ENCODE measurements at places on chromosomes 11 and 22.

- DNase-seq, result no peak
Observed at GRCh38 chr11:17521106-17521900, 22.9 kb downstream of the USH1C start.

DNA sequence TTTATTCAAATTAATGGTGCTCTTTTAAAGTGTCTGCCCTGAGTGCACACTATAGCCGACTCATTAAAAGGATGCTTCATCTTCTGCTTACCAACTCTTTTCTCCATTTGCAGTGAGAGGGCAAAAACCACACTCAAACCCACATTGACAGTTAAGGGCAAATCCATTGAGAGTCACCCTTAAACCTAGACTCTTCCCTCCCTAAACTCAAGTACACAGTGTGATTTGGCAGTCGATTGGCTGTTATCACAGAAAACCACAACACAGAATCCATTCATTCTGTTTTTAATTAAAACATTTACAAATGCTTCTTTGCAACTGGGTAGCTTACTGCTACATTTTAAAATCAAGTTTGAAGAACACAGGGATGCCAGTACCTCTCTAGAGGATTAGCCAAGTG lies 120.0 kb downstream of the CADM1 start:
- DNase-seq, result no peak

DNA sequence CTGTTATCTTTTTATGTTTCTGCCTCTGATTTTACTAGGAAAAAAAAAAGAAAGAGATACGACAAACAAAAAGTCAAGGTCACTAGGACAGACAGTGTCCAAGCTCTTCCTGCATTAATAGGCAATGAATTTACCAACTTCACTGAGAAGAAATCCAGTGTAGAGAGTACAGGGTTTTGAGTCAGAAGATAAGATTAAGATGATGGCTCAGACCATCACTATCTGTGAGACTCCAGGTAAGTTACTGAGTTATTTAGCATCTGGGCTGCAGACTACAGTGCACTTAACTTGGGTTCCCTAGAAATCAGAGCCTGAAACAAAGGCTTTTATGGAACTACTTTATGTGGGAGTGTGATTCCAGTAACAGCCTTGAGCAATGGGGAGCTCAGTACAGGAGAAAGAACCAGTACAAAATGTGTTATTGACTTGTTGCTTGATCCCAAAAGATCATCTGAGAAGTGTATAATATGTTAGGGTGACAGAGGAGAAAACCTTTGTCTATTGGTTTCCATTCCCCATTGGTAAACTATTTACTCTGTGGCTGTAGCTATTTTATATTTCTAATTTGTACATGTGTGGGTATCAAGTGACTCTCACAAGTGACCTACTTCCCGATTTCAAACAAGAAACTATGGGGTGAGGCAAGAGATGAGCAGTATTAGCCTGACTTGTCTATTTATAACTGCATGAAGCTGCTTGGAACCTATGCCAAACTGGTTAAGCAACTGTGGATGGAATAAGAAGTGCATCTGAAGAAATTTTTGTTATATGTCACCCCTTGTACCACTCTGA lies 395.8 kb downstream of the RAB38 start:
- DNase-seq, result no peak

GRCh38 chr11:66957971-66958231 lies 282 bp downstream of the PC start:
- no peak for DNase-seq

DNA sequence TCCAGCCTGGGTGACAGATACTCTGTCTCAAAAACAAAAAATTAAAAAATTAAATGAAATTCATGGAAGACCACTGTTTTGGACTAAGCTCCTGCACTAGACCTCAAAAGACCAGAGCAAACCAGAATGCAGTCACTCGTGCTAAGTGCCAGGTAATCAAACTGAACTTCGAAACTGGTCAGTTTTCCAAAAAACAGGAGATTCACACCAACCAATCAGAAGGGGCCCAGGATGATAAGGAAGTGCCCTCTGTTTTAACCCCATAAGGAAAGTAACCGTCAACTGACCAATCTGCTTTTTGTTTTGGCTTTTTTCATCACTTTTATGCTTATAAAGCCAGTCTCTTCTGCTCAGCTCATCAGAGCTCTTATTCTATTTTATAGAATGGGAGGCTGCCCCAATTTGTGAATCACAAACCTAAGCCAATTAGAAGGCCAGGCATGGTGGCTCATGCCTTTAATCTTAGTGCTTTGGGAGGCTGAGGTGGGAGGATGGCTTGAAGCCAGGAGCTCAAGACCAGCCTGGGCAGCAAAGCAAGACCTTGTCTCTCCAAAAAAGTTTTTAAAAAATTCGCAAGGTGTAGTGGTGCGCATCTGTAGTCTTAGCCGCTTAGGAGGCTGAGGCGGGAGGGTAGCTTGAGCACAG lies 10.1 kb upstream of the TOP3B start:
- DNase-seq, result no peak

DNA sequence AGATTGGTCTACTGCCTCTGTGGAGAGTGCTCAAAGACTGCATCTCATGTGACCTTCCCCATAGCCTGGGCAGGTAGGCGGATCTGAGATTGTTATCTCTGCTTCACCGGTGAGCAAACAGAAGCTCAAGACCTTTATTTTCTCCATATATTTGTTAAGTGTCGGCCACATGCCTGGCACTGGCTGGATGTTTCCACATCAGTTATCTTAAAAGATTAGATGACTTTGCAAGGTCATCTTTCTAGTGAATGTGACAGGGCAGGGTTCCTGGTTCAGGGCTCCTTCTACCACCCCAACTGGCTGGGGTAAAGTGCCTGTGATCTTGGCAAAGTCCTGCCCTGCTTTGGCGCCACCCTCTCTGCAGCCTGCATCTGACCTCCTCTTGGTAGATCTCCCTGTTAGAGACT lies 125.0 kb downstream of the CCDC81 start:
- DNase-seq, result no peak

GRCh38 chr11:65536412-65537295 lies 11.8 kb downstream of the SCYL1 start:
- DNase-seq, result no peak

GRCh38 chr11:66338276-66339161 lies 2.3 kb upstream of the RIN1 start:
- no peak for DNase-seq

DNA sequence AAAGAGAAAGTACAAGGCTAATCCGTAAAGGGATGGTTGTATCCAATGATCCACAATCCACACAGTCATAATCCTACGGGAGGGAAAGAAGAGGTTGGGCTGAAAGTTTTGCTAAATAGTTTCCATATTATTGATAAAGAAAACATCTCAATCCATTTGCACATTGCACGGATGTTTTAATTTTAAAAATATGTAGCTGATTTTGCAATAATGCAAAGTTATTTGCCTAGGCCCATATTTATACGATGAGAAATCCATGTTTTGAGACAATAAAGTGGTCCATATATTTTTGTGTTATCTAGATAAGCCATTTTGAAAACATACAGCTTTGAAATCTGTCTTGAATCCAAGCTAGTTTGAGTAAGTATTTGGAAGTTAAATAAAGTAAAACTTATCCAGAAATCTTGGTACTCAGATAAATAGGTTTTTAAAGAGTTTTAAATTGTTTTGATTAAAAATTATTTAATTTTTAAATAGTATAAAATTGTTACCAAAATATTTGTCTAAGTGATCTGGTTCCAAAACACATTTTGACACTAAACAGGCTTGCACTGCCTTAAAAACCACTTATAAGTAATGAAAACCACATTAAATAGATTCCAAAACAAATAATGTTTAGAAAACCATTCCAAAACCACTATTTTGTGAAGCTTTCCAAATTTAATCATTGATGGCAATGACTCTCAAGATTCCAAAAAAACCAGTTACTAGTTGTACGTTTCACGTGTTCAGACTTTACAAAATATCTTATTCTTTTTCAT lies 38.2 kb upstream of the PAMR1 start:
- no peak for DNase-seq

DNA sequence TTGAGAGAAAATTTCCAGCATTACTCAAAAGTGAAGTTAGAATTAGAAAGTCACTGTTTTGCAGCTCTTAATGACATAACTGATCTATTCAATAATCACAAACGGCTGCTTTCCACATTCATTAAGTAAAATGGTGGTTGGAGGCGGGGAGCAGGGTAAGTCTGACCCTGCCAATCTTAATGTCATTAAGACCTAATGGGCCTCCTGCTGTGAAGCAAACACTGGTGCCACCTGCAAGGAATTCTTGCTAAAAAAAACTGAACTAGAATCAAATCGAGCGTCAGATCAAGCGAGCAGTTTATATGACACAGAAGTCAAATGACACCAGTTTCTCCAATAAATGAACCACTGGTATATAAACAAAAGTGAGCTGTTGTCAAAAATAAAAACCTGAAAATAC lies 351.5 kb downstream of the BRD1 start:
- no peak for DNase-seq

DNA sequence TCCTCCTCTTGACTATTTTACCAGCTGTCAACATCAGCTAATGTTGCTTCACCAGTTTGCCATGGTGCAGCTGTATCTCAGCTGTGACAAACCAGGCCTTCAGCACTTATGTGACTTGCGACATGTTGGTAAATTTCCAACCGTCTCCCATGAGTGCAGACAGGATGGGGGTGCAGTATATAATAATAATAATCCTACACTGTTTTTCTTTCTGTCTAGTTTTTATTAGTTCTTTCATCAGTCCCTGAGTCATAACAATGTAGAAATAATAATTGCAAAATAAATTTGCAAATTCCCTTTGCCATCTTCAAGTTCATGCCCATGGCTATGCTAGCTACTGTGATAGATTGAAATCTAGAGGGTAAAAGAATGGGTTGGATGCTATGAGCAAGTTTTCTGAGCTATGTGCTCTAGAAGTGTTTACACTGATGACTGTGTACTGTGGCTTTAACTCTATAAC lies 4.9 kb downstream of the MMP13 start:
- DNase-seq, result no peak

DNA sequence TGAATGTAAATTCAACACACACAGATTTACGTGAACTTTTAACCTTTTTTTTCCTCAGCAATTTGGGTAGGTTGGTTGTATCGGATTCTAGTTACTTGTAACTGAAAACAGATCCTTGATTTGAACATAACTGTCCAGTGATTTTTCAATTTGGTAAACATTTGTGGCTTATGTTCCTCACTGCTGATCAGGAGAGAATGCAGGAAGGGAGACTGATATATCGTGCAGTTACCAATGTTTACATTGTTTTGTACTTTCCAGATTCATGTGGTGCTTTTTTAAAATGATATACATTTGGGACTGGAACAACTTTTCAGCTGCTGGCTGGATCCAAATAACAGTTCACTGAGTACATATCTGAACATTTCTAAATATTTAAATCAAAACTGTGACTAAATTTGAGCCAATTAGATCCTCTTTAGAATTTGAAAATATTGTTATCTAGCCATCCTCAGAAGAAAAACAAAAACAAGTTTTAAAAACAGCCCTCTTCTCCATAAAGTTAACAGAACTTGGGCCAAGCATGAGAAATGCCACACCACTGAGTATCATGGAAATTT lies 84.3 kb upstream of the MTMR2 start:
- DNase-seq, result no peak

DNA sequence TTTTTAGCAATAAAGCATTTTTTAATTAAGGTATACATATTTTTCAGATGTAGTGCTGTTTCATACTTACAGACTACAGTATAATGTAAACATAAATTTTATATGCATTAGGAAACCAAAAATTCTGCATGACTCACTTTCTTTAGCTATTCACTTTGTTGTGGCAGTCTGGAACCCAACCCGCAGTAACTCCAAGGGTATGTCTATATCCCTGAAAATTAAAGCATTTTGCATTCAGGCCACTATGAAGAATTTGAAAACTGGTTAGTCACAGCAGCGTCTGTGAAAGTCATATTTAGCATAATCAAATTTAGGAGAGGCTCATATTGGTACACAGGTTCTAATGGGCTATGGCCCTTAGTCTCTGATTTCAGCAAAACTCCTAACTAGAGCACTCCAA lies 46.8 kb downstream of the BBOX1 start:
- DNase-seq, result no peak

DNA sequence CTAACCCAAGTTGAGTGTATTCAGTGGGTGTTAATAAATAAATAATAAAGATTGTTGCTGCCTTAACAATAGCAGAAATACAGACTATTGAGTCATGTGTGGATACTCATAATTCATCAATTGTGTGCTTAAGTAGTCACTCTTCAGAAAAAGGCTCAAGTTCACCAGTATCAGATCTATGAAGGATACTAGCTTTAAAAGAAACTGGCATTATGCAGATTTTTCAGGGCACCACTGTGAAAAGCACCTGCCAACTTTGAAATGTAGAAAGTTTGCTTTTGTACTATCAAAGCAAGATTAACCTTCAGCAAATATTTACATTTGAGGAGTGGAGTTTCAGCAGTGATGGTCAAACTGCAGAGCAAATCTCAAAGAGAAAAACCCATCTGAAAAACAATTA lies 20.1 kb upstream of the SYTL2 start:
- no peak for DNase-seq

- DNase-seq, result no peak
Observed at GRCh38 chr22:49497266-49497665, 330.4 kb downstream of the BRD1 start.

GRCh38 chr11:69040581-69041260 lies 8.0 kb upstream of the TPCN2 start:
- no peak for DNase-seq

GRCh38 chr11:96275801-96276594 lies 67.0 kb downstream of the MAML2 start:
- no peak for DNase-seq

GRCh38 chr11:104665641-104666040 lies 232.6 kb downstream of the CASP12 start:
- DNase-seq, result peak; percentile 47

GRCh38 chr11:111523343-111523742 lies 8.8 kb downstream of the HOATZ start:
- DNase-seq, result no peak

DNA sequence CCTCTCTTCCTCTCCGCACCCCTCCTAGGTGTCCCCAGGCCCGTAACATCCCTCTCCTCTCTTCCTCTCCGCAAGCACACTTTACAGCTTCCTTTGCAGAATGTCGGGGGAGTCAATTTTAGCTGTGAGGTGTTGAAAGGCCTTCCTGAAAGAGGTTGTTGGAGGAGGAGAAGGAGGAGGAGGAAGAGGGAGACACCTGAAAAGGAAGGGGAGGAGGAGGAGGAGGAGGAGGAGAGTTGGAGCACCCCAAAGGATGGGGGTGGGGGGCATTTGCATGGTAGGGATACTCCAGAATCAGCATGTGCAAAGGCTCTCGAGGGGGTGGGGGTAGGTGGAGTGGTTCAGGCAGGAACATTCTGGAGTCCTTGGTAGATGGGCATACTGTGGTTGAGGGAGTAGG lies 1045.1 kb downstream of the TBC1D22A start:
- no peak for DNase-seq
